Cerebellum (tissue), 4 donors: ENCODE measurements at places on chromosomes 13 and 19.

GRCh38 chr19:17948514-17948900 is 15.7 kb downstream of the CCDC124 start:
- no peak for DNase-seq

DNA sequence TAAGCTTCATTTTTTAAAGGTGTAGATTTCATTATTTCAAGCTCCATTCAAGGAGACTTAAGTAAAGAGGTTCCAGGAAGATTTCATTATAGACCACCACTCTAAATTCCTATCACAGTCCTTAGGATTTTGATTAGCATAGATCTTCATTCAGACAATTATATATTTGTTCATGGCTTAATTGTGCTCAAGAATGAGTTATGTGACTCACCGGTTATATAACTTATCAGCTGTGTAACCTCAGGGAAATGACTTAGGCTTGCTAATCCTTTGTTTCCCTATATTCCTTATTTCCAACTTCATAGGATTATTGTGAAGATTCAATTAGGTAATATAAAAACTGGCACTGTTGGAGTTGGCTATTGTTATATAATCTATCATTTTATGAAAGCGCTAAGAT is 632.8 kb upstream of the SPRY2 start:
- no peak for DNase-seq

DNA sequence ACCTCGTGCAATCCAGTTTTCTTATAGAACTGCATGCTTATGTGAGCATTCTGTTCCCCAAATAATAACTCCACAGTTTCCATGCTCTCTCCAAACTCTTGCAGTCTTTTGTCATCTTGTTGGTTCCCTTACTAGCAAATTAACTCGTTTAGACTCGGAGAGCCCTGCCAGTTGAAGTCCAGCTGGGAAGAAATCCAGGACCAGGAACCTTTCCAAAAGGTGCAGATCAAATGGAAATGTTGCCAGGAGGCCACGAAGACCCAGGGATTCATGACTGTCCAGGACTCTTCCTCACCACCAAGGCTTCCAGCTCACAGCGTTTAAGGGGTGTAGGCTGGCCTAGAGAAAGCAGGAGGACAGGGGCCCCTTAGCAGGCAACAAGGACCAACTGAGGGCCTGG is 2.1 kb upstream of the TDRD12 start:
- DNase-seq, result peak; percentile 41

DNA sequence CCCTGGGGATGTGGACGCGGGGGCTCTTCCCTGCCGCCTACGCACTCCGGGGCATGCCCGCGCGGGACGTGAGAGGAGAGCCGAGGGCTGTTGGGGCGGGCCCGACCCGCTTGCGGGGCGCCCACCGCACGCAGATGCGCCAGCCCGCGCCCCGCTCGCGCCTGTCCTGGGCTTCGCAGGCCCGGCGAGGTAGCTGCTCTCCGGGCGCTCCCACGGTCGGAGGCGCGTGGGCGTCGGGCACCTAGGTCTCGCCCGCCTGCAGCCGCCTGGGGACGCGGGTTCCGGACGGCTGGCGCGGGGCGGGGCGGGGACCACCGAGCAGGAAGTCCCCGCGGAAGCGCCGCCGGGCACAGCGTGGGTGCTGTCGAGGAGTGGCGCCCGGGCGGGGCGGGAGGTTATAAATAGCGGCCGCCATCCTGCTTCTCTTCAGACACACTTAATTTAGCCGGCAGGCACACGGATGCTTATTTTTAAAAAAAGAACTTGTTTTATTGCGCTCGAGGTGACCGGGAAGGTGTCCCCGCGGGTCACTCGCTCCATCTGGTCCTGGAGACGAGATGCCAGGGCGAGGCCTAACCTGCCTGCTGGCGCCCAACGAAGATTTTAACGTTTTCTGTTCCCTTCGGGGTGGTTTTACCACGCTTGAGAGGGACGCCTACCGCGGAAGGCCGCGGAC is 561 bp upstream of the GJA3 start:
- no peak for DNase-seq

- no peak for DNase-seq
Observed at GRCh38 chr13:30708541-30708940, 26.8 kb upstream of the ALOX5AP start.

DNA sequence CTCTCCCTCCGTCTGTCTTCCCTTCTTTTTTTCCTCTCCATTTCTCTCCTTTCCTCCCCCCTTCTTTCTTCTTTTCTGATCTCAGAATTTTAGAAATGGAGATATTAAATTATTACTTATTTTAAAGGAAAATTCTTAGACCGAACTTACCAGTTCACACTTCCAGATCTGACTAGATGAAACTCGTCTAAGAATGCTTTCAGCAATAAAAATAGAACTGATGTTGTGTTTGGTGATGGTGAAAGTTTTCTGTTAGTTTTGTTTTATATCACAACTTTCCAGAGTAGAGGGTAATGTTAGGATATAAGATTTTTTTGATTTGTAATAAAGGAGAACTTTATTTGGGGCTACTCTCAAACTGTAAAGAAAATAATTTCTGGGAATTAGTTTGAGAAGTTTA is 29.9 kb downstream of the UCHL3 start:
- DNase-seq, result no peak

DNA sequence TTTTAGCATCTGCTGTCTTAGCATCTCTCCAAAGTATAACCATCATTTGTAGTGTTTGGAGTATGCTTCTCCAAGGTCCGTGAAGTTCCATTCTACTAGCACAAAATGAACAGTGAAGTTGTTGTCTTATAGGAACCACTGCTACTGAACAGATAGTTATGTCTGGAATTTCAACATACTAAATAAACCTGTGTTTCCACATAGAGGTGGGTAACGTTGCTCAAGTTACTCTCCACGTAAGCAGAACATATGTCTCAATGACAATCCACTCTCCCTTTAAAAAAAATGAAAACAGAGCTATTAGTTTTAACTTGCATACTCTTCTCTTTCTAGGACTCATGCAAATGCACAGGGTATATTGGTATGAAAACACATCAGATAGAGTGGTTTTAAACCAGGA is 184.3 kb upstream of the TRPC4 start:
- DNase-seq, result no peak

- no peak for DNase-seq
Observed at GRCh38 chr19:46761418-46761831, 15.2 kb upstream of the STRN4 start.

- DNase-seq, result no peak
Observed at GRCh38 chr13:98537740-98538139, 39.2 kb downstream of the STK24 start.

DNA sequence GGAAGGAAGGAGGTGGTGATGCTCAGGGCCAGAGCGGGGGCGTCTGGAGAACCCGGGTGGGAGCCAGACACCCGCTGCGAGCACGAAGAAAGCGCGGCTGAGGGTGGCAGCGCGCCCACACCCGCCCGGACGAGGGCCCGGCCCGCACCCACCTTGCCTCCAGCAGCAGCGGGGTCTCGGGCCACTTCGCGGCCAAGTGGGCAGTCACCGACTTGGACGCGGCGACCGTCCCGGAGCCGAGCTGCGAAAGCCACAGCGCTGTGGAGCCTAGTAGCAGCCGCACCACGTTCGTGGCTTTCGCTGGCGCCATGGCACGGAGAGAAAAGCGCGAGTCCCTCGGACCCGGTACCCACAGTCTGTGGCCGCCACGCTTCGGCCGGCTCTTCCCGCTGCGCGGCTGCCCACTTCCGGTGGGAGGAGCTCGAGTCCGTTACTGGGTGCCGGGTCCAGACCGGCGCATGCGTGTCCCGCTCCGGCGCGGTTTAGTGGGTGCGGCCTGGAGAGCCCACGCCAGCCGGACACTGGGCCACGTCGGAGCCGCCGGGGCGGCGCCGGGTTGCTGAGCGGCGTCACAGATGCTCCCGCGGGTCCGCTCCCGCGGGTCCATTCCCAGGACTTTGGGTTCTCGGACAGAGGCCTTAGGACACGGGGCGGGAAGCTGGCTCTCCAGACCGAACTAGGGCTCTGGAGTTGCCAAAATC is at the start of gene UGGT2:
UGGT2 (minus strand) TSS at position 399 of the 701 bp plus-strand sequence; CDS start at position 310, 89 bp downstream.
- peak; percentile 86 for DNase-seq

- no peak for DNase-seq
Observed at GRCh38 chr19:38841787-38842438, 7.9 kb downstream of the HNRNPL start.

DNA sequence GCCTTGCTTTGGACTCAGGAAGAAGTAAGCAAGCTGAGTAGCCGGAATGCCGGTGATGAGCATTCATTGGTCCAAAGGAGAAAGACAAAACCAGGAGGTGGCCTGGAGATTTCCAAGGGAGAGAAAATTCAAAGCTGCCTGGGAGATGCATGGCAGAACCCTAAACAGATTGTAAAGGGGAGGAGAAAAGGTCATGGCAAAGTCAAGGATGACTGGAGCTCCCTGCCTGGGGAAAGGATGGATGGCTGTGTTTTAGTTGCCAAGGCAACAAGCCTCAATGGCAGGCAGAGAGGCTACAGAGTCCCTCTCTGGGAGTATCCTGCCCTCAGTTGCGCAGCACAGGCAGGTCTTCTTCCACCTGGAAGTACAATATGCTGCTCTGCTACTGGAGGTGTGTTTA is 134.0 kb downstream of the ENOX1 start:
- no peak for DNase-seq

- DNase-seq, result no peak
Observed at GRCh38 chr19:55300886-55301458, 17.2 kb downstream of the BRSK1 start.

DNA sequence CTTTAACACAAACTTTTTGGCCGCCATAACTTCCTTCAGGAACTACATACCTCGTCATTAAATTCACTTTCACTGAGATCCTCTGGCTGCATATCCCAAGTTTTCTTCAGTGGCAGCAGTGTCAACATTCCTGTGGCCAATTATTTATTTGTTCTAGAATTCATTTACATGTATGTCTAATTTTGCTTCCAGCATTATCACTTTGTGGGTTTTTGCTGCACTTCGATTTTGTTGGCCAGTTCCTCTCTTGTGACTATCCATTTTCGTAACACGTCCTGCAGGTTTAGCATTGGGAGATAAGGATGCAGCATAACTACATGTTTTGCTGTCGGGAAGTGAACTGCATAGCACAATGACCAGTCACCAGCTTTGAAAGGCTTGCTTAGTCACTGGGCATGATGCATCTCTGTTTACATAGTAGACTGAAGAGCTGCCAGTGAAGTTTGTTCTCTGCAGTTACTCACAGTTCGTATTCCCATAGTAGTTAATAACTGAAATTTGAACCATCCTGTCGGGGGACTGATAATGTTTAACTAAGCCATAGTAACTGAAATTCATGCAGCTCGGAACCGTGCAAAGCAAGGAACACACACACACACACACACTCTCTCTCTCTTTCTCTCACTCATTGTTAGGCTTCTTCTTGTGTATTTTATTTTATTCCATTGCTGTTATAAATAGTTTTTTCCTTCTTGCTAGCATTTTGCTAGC is 28.3 kb downstream of the ZNF507 start:
- DNase-seq, result no peak

DNA sequence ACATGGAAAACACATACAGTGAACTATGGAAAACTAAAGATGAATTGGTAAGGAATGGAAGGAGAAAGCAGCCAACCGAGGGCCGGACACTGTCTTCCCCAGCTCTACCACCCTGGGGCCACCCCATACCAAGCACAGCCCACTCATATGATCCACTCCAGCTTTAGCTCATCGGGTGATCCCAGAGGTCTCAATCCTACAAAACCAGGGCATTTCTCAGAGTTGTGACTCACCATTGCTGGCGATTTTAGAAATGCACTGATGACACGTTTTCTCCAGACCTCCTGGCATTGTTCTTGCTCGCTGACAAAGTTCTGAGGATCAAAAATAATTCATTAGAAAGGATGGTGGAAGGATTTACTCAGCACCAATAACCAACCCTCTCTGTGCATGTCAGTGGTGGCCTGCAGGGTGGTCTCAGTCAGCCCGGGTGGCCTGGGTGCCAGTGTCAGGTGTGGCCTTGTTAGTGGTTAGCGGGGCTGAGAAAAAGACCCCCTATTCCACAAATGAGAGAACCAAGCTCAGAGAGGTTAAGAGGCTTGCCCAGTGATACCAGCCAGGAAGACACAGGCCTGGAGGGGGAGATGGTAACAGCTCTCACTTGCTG is 6.6 kb downstream of the TMEM272 start:
- no peak for DNase-seq

GRCh38 chr19:3573858-3574637 is 1.3 kb downstream of the HMG20B start:
- peak; percentile 29 for DNase-seq

DNA sequence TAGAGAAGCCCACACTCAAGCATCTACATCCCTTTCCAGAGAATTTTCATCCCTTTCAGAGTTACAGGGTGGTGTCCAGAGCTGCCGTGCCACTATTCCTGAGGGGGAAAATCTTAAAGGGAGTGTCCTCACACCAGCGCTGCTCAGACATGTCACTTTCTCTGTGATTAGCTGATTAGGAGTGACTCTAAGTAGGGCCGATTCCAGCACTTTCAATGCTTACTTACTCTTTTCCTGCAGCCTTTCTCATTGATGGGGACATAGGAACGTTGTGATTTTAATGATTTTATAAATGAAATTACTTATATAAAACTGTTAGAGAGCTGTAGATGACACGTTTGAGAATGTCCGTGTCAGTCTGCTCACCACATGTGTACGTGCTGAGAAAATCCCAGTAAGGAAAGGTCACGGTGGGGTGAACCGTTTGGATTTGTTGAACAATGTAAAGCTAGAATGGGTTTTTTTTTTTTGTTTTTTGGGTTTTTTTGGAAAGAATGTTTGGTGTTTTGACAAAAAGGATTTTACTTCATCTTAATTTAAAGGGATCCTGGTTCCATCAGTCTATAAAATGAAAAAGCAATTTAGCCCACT is 56.6 kb upstream of the SPATA13 start:
- DNase-seq, result no peak

DNA sequence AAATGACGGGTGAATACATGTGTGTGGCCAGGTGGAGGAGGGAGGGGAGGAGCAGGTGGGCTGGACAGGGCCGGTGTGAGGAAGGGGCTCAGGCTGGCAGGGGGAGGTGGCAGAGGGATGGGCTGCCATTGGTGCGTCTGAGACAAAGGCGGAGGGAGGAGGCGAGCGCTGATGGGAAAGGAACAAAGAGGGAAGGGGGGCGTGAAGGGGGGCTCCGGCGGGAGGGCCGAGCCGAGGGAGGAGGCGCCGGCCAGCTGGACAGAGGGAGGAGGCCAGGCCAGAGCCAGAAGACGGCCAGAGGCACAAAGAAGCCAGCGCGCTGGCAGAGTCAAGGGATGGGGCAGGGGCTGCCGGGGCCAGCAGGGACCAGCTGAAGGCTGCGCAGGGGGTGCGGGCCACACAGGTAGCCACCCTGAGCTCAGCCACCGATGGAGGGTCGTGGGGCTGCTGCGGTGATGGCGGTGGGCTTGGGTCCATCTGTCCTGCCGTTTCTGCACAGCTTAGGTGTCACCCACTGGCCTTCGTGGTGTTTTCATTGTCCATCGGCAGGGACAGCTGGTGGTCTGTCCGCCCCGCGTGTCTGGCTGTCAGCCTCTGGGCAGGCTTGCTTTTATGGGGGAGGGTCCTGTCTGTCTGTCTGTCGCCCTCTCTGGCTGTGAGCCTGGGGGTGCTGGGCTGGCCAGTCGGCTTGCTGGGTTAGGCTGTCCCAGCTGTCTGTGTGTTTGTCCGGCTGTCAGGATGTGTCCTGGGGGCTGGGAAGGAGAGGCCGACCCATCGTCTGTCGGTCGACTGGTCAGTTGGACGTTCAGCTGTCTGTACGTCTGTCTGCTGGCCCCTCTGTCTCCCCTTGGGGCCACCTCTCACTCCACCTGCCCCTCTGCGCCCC is 2.2 kb downstream of the APC2 start:
- no peak for DNase-seq
